ENCODE measurements at places on chromosomes 16 and 17. TPM values are rescaled to one million over a fixed set of nuclear protein-coding genes. Genes with fewer than 3 reads are reported as not detected.

- H3K36me3 ChIP-seq: no peaks in the 10 kb centered on the region
- no peak for DNase-seq
- no peak overlapping the region for H3K27ac ChIP-seq
- no peak overlapping the region for H3K4me3 ChIP-seq
- no peaks in the 10 kb centered on the region for H3K27me3 ChIP-seq
- no peaks in the 10 kb centered on the region for H3K4me1 ChIP-seq
Measured at GRCh38 chr17:395179-395578, 42.6 kb upstream of the RPH3AL start.

DNA sequence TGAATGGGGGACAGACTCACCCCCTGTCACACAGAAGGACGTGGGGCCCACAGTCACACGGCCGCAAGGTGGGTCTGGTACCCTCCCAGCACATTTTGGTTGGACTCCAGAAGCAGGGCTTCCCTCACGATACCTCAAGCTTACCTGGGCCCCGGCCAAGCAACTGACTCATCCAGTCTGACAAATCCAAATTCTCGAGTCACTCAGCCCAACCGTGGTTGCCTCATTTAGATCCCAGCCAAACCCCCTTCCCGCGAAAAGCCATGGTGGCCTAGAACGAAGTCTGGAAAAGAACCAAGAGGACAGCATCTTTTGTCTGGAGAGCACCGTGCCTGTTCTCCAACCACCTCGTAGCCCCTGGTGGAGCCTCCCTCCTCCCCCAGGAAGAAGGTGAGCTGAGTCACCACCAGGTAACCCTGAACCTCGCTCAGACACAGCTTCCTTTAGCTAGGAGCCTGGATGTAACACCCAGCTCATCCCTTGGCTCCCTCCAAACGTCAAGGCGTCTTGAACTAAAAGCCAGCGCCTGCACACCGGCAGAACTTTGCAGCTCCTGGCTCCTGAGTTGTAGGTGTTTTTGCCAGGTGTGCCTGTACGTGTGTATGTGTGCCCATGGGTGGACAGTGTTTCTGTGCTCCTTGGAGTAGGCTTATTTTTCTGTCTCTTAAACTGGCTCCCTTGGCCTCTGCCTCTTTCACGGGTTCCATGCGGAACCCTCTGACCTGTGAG, 78.9 kb downstream of the CMIP start:
- H3K4me1 ChIP-seq: no peaks in the 10 kb centered on the region
- H3K4me3 ChIP-seq: no peak overlapping the region
- H3K27me3 ChIP-seq: no peaks in the 10 kb centered on the region
- H3K27ac ChIP-seq: peak overlapping the region; percentile 95
- peaks cover 4% of the 10 kb centered on the region for H3K36me3 ChIP-seq

DNA sequence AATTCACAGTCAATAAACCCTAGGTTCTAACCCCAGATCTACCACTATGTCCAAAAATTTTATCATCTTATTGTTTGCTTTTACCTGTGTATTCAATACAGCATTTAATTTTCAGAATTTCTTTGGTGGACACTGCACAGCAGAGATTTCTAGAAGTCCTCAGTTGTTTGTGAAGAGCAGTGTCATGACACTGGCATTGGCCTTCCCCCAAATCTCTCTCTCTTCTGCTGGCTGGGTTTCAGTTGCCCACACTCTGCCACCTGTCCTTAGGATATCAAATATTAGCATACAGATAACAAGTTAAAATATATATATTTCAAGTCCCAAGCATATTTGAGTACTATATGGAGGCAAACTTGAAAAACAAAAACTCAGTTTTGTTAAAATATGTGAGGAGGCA, 2.0 kb upstream of the THUMPD1 start:
- peaks cover 4% of the 10 kb centered on the region for H3K36me3 ChIP-seq
- H3K4me3 ChIP-seq: no peak overlapping the region
- H3K27ac ChIP-seq: no peak overlapping the region
- H3K4me1 ChIP-seq: peaks cover 27% of the 10 kb centered on the region
- no peaks in the 10 kb centered on the region for H3K27me3 ChIP-seq

Gene ITGAD
- 0.22 TPM for total RNA-seq

DNA sequence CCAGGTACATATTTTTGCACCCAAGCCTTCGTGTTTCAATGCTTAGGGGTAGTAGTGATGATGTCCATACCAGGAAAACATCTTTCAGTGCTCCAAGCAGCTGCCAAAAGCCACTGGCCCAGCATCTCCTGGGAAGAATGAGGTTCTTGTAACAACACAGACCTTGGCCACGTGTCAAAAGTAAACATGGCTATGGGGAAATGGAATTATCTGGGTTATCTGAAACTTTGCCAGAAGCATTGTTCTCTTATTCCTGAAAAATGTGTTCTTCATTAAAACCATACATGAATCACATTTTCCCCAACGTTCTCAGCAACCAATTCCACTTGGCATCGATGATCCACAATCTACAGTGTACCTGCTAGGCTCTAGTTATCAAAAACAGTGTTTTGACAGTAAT, 524.2 kb upstream of the EEF2KMT start:
- no peak overlapping the region for H3K27ac ChIP-seq
- H3K4me1 ChIP-seq: no peaks in the 10 kb centered on the region
- no peaks in the 10 kb centered on the region for H3K27me3 ChIP-seq
- DNase-seq: no peak
- H3K36me3 ChIP-seq: no peaks in the 10 kb centered on the region
- H3K4me3 ChIP-seq: no peak overlapping the region

DNA sequence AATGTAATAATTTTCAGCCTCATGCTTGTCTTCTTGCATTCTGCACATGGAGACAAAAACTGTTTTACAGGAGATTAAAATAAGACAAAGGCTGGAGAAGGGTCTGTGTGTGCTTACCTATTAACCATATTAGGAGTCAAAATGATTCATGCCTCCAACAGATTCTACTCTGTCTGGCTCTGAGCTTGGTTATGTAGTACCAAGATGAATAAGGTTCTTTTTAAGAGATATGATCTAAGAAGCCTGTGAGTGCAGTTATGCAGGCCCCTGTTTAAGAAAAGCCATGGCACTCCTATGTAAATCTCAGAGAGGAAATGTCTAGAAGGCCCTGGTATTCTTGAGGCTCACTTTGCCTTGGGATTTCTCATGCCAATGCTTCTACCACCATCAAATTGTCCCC, 486.6 kb upstream of the CDH11 start:
- no peak for DNase-seq
- H3K4me1 ChIP-seq: no peaks in the 10 kb centered on the region
- H3K27ac ChIP-seq: no peak overlapping the region
- H3K36me3 ChIP-seq: no peaks in the 10 kb centered on the region

GRCh38 chr16:22318690-22319358, 21.6 kb downstream of the POLR3E start:
- no peaks in the 10 kb centered on the region for H3K27me3 ChIP-seq
- peaks cover 10% of the 10 kb centered on the region for H3K4me1 ChIP-seq
- peaks cover 20% of the 10 kb centered on the region for H3K36me3 ChIP-seq
- H3K4me3 ChIP-seq: no peak overlapping the region

GRCh38 chr17:68614718-68615117, 13.6 kb upstream of the FAM20A start:
- H3K4me3 ChIP-seq: no peak overlapping the region
- H3K27ac ChIP-seq: no peak overlapping the region
- no peaks in the 10 kb centered on the region for H3K27me3 ChIP-seq
- H3K4me1 ChIP-seq: no peaks in the 10 kb centered on the region
- no peaks in the 10 kb centered on the region for H3K36me3 ChIP-seq

DNA sequence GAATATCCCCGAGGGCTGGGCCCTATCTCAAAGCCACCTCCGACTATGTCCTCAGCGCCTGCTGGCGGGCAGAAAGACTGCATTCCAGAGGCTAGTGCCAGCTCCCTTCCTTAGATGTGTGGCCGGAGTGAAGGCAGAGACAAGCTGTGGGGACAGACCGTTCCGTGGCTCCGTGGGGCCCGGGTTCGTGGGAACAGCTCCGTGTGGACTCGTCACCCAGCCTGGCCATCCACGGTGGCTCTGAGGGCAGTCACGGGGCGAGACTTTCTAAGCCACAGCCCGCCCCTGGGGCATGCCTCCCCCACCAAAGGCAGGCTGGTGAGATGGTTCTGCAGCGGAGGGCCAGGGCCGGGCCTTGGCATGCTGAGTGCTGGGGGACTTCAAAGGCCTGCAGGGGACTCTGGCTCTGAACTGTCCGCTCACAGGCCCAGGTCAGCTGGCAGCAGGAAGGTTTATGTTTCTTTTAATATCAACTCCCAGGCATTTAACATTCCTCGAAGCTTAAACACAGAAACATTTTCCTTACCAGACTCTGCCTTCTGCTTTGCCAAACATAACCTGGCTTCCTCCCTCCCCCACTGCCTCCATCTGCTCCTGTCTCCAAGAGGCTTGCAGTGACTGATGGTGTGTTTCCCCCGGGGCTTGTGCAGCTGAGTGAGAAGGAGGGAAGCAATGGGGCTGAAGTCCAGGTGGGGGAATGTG, 50.4 kb downstream of the TIMM22 start:
- peaks cover 5% of the 10 kb centered on the region for H3K4me1 ChIP-seq
- H3K4me3 ChIP-seq: no peak overlapping the region
- DNase-seq: no peak
- no peak overlapping the region for H3K27ac ChIP-seq
- peaks cover 24% of the 10 kb centered on the region for H3K36me3 ChIP-seq
- H3K27me3 ChIP-seq: no peaks in the 10 kb centered on the region

DNA sequence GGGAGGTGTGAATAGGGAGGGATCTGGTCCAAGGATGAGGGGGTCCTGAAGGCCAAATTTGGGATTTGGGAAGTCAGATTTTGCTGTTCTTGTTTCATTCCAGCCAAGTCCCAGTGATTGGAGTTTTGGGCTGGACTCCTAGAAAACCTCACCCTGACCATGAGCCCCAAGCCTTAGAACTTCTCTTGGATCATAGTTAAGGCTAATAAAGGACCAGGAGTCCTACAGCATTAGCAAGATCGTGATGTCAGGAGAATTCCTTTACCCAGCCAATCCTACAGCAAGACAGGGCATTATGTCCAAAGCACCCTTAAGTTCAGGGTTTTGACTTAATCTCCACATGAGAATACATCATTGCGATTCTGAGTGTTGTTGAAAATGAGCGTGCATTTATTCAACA, 85.0 kb downstream of the SOX9 start:
- DNase-seq: no peak
- H3K4me3 ChIP-seq: no peak overlapping the region
- H3K4me1 ChIP-seq: no peaks in the 10 kb centered on the region

GRCh38 chr17:62994931-62995330, 28.9 kb downstream of the TANC2 start:
- H3K27me3 ChIP-seq: no peaks in the 10 kb centered on the region
- no peak overlapping the region for H3K4me3 ChIP-seq
- H3K4me1 ChIP-seq: peaks cover 4% of the 10 kb centered on the region
- no peak overlapping the region for H3K27ac ChIP-seq

Gene EPN3
- total RNA-seq: not detected

Gene EFCAB3
- total RNA-seq: not detected

DNA sequence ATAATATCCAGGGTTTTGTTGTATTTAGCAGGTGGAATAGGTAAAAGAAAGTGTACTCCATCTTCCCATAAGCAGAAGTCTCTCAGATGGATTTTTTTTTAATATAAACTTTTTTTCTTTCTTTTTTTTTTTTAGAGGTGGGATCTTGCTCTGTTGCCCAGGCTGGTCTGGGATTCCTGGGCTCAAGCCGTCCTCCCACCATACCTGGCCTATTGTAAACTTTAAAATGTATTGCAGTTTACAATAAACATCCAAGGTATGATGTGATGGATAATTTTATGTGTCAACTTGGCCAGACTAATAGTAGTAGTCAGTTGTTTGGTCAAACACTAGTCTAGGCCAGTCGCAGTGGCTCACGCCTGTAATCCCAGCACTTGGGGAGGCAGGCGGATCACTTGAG, 10.8 kb upstream of the GP1BA start:
- H3K4me1 ChIP-seq: no peaks in the 10 kb centered on the region
- no peaks in the 10 kb centered on the region for H3K27me3 ChIP-seq
- H3K4me3 ChIP-seq: no peak overlapping the region
- DNase-seq: no peak
- H3K27ac ChIP-seq: no peak overlapping the region
- H3K36me3 ChIP-seq: no peaks in the 10 kb centered on the region

GRCh38 chr16:84509032-84509950, 4.8 kb upstream of the MEAK7 start:
- peaks cover 44% of the 10 kb centered on the region for H3K4me1 ChIP-seq
- no peak overlapping the region for H3K27ac ChIP-seq
- no peak for DNase-seq
- no peak overlapping the region for H3K4me3 ChIP-seq
- no peaks in the 10 kb centered on the region for H3K36me3 ChIP-seq

DNA sequence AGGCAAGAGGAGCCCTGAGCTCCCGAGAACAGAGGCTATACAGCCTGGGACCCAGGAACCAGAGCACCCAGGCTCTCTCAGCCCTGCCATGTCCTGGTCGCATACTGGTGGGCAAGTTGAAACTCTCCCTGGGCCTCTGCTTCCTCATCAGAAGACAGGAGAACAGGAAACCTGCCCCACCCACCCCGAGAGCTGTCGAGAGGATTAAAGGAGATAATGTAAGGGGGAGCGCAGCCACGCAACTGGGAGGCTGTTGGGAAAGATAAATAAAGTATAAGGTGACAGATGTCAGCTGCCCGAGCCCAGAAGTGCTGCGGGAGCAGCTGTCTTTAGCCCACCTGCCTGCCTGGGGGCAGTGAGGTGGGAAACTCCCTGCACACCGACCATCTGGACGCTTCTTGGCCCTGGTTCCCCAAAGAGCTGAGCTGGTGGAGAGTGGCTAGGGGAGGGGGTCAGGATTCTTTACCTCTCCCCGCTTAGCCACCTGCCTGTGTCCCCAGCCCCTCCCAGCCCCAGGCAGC, 6.8 kb downstream of the KIF19 start:
- H3K27me3 ChIP-seq: peaks cover 21% of the 10 kb centered on the region
- H3K4me3 ChIP-seq: no peak overlapping the region
- H3K36me3 ChIP-seq: no peaks in the 10 kb centered on the region
- H3K4me1 ChIP-seq: peaks cover 3% of the 10 kb centered on the region
- no peak overlapping the region for H3K27ac ChIP-seq

GRCh38 chr17:70217571-70217970, 48.2 kb downstream of the KCNJ2 start:
- no peaks in the 10 kb centered on the region for H3K4me1 ChIP-seq
- DNase-seq: no peak
- no peak overlapping the region for H3K27ac ChIP-seq
- no peaks in the 10 kb centered on the region for H3K36me3 ChIP-seq
- no peaks in the 10 kb centered on the region for H3K27me3 ChIP-seq

- peaks cover 8% of the 10 kb centered on the region for H3K27me3 ChIP-seq
- H3K4me1 ChIP-seq: no peaks in the 10 kb centered on the region
- no peak for DNase-seq
- no peaks in the 10 kb centered on the region for H3K36me3 ChIP-seq
- no peak overlapping the region for H3K4me3 ChIP-seq
Measured at GRCh38 chr16:69553332-69553731, 12.4 kb upstream of the NFAT5 start.
